ENCODE measurements at places on chromosomes 4 and X. TPM values are rescaled to one million over a fixed set of nuclear protein-coding genes. Genes with fewer than 3 reads are reported as not detected.

The CASP3 gene
- 11.3 TPM for total RNA-seq

GRCh38 chr4:85265234-85265633 is 209.7 kb upstream of the ARHGAP24 start:
- H3K36me3 ChIP-seq, result no peaks in the 10 kb centered on the region
- no peak overlapping the region for H3K27ac ChIP-seq
- DNase-seq, result no peak
- H3K4me3 ChIP-seq, result no peak overlapping the region

DNA sequence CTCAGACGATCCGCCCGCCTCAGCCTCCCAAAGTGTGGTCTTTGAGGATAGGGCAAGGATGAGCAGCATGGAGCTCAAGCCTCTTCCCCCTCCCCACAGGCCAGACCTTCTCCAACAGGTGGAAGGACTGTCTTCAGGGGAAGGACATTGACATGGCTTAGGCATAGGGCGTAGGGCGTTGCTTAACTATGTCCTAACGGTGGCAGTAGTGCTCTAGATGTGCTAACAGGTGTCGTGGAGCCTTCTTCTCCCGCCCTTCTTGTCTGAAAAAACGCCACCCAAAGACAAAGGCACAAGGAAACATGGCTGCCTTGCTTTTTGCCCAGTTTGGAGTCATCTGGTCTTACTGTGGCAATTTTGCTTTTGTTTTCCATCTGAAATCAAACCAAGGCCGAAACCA is 219.8 kb downstream of the OR13H1 start:
- no peaks in the 10 kb centered on the region for H3K4me1 ChIP-seq
- no peaks in the 10 kb centered on the region for H3K27me3 ChIP-seq
- DNase-seq, result no peak
- peak overlapping the region; percentile 36 for H3K4me3 ChIP-seq
- H3K27ac ChIP-seq, result peak overlapping the region; percentile 36

The NAT8L gene
- total RNA-seq, result 1.7 TPM

DNA sequence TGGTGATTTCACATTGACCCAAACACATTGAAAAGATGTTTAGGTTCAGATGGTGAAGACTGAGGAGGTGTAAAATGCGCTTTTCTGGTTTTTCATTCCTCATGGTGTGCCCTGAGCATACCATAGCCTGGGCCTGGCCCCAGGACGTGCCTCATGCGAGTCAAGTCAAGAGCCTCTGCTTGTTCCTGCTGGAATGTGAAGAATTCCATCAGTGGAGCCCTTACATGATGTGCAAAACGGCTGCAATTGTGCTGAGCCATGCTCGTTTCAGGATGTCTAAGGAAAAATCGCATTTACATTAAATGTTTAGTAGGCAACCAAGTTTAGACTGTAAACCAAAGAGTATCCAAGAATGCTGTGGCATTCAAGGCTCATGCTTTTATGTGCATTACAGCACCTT is 34.9 kb downstream of the GYG2 start:
- H3K27ac ChIP-seq, result no peak overlapping the region
- no peaks in the 10 kb centered on the region for H3K4me1 ChIP-seq
- no peaks in the 10 kb centered on the region for H3K27me3 ChIP-seq
- no peak overlapping the region for H3K4me3 ChIP-seq

The HELT gene
- not detected for total RNA-seq

Measured in vagina (tissue), 2 donors.